ENCODE measurements at places on chromosomes 6 and 20.

DNA sequence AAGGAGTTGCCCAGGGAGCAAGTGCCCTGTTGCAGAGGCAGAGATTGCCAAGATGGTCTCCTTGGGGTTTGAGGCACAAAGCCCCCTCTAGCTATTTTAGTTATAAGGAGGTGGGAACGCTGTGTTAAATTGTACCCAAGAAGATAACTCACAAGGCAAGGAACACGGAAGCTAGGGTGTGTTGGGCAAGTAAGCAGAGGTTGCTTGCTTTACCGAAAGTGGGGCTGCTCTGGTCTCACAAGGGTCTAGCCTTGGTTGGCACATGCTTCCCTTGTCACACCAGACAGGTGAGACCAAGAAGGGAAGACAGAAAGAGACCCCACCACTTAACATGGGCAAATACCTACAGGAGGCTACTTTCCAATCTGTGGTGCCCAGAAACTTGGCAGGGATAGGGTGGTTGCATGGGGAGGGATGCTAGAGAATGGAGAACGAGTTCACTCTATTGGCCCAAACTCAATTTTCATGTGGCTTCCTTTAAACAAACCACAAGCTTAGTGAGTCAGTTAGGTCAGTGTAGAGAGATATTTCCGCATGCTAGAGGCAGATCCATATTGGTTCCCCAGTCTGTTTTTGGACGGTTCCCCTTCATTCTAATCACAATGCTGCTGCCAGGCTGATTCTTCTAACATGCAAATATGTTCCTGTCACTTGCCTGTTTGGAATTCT lies 42.4 kb downstream of the PLAGL1 start:
- no peak for DNase-seq

GRCh38 chr20:38076548-38076947 lies 43.0 kb downstream of the RPRD1B start:
- DNase-seq = no peak

- no peak for DNase-seq
Observed at GRCh38 chr20:38178065-38178491, 13.0 kb upstream of the TGM2 start.

- peak; percentile 34 for DNase-seq
Observed at GRCh38 chr6:107716688-107717089, 107.4 kb downstream of the SCML4 start.

DNA sequence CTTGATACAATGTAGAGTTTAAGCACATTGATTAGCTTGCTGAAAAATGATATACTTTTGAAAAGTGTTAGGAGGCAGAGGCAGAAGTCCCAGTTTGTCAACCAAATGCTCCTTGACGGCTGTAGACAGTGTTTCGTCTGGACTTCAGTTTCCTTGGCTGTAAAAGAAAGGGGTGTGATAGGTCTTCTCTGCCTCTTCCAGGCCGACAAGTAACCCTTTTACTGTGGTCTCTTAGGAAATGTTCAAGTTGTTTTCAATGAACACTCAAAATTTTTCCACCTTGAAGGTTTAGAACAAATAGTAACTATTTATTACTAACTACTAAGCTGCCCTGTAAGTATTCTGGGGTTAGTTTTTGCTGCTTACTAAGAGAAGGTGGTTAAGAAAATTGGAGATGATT lies 122.4 kb downstream of the IRF4 start:
- DNase-seq = no peak

- no peak for DNase-seq
Observed at GRCh38 chr20:58155148-58155925, 73.1 kb downstream of the ANKRD60 start.

DNA sequence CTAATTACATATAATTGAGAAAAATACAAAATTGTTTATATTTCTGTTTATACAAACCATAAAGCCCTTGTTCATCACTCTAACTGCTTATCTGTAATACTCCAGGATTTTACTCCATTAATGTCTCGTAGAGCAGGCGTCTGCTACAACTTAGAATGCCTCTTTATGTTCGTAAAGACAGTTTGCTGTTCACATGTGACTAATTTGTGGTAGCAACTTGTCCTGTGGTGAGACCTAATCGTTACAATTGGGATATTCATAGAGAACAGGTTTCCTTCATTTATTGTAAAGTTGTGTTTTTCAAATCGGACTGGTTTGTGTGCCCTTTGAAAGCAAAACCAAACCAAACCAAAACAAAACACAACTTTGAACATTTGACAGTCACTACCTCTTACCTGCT lies 149.7 kb downstream of the ASCC3 start:
- no peak for DNase-seq

- DNase-seq = no peak
Observed at GRCh38 chr6:31928672-31928939, 1.1 kb downstream of the C2 start.

- DNase-seq = no peak
Observed at GRCh38 chr6:32224696-32225095, 829 bp upstream of the NOTCH4 start.

DNA sequence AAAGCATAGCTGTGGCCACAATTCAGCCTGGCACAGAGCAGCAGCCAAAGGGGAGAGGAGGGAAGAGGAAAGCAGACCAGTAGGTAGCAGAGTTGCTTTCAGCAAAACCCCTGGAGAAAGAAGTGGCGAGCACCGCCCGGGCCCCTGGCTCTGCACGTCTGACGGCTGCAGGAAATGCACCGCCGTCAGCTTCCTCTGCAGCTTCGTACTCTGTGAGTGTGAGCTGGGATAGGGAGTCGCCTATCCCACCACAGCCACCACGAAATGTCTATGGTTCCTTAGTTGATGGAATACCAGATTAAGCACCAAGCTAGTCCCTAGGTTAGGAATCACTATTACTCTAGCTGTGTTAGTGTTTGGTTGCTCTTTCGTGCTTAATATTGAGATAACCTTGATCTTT lies 79.9 kb upstream of the NAA20 start:
- no peak for DNase-seq

DNA sequence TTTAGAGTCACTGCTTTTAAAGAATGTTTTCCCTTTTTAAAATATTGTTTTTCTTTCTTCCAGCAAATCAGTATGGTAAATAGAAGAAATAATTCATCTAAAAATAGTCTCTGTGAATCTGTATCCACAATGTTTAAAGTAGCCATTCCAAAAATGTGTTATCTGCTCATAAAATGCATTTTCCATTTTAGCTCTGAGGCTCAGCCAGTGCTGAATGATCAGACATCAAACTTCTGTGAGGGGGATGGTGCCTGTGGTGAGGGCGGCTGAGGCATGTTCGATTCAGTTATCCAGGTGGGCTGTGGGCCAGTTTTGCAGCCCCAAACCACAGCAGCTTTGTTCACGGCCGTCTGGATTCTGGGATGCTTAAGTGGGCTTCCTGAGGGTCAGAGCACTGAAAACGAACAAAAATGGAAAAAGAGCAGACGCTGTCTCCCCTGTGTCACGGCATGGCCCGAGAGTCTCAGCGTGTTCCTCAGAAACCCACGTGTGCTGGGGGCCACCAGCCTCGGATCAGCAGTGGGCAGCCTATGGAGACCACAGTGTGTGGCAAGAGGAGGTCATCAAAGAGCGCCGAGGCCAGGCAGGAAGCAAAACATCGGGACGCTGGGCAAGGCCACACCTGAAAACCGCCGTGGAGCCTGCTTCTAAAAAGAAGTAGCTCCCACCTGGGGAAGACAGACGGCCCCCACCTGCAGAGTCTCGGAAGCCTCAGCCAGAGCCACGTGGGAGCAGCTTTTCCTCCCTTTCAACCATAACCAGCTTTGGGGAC lies 134.9 kb upstream of the THBS2 start:
- DNase-seq = no peak

GRCh38 chr6:160004018-160004417 lies 35.1 kb downstream of the IGF2R start:
- no peak for DNase-seq

- no peak for DNase-seq
Observed at GRCh38 chr6:106733386-106733785, 104.0 kb downstream of the QRSL1 start.

DNA sequence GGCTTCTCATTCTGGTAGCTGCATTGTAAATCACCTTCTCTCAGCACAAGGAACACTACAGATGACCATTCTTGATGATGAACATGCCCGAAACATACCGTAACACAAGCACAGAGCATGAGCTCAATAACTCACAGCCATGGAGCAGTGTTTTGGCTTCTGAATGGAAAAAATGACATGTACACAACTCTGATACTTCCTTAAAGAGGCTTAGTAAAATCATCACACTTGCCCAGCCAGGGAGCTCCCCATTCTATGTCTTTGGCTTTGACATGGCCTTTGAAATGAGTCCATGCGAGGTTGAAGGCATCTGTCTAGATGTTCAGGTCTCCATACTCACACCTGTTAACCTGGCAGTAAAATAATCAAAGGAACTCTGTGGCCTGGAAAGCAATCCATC lies 87.6 kb downstream of the MYB start:
- no peak for DNase-seq

DNA sequence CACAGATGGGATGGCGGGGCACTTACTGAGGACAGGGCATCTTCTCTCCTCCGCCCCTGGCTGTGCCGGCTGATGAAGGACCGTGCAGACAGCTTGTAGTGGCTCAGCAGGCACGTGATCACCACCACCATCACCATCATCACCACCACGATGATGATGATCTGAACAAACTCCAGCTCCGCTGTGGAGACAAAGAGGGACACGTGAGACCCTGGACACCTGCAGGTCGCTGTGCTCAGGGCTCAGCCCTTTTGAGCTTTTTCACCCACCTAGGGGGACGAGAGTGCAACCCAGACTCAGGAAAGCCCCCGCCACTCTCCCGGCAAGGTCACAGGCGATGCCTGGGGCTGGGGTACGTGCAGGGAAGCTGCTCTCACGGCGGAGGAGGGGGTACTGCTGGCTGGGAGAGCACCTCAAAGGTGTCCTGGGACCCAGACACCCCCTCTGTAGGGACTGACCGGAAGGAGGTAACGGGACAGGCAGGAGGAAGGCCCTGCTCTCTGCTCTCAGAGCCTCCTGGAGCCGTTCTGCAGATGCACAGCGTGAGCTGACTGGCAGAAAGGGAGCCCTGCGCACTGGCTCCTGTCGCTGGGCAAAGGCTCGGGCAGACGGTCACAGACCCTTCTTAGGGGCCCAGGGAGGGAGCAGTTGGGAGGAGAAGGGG lies 39.4 kb upstream of the ZBP1 start:
- no peak for DNase-seq

DNA sequence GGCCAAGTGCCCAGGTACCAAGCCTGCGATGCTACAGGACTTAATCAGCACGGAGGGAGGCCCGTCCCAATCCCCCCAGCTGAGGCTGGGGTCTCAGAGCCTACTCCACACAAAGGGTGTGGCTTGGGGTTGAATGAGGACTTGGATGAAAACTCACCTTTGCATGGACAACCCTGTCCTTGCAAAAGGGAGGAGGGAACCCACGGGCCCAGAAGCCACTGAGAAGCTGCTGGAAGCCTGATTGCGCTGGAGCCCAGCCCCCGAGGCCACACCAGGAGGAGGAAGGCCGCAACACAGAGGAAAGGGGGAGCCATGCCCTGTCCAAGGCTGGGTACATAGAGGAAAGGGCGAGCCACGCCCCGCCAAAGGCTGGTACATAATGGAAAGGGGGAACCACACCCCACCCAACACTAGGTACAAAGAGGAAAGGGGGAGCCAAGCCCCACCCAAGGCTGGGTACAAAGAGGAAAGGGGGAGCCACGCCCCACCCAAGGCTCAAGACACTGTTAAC lies 158.8 kb downstream of the DLL1 start:
- DNase-seq = no peak

- DNase-seq = no peak
Observed at GRCh38 chr20:10686356-10687133, 12.7 kb upstream of the JAG1 start.

All from mucosa of gallbladder (tissue), 1 donor.